ENCODE measurements at places on chromosomes 3 and 15. TPM values are rescaled to one million over a fixed set of nuclear protein-coding genes. Genes with fewer than 3 reads are reported as not detected.
A peak's percentile ranks its signal among the peaks of the same experiment; 100 is the strongest.

Gene SPTBN5
- total RNA-seq = 0.63 TPM

DNA sequence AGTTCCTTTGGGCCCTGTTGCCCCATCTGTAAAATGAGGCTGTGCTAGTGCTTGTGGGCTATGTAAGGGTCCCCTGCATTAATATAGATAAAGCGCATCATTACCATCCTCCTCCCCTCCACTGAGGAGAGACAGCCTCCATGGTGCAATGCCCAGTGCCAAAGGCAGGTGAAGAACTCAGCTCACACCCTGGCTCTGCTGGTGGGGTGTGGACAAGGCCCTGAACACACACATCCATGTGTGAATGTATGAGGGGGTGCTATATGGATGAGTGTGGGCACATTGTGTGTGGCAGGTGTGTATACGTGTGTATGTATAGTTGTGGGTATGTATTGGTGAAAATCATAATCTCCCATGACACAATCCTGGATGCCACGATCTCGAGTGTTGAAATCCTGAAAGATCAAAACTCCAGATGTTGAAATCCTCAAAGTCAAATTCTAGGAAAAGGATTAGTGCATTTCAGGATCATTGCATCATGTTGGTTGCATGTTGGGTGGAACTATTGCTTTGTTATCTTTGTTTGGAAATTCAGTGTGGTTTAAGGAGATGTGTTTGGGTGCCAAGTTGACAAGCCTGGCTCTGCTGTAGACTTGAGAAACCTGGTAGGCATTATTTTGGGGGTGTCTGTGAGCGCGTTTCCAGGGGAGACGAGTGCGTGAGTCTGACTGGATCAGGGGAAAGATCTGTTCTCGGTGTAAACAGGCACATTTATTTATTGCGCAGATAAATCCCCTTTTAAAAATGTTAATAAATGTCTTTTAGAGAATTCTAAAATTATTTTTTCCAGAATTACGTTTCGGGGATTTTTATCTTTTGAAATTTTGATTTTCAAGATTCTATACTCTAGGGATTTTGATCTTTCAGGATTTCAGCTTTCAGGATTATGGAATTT is 42.0 kb upstream of the SEC61A1 start:
- DNase-seq = no peak

GRCh38 chr15:60945196-60945595 is 283.9 kb downstream of the RORA start:
- peak; percentile 69 for DNase-seq

DNA sequence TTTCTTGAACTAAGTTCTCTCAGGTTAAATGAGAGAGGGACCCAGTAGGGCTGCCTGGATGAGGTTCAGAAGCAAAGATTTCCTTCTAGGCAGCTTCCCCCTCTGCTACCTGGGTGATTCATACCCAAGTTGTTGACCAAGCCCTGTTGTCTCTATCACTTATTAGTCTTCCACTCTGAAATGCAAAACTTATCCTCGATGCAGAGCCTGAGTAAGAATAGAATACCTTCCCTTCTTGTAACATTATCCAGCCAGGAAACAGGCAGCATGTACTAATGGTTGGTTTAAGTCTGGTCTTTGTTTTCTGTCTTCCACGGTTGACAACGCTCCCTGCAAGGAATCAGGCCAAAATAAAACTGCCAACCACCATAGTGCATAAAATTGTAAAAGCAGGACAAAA is 377.3 kb downstream of the MECOM start:
- DNase-seq = no peak

Gene CLDN16
- total RNA-seq = not detected
